Fibroblast of skin of scalp (primary cell): ENCODE measurements at places on chromosomes 3 and 15.

DNA sequence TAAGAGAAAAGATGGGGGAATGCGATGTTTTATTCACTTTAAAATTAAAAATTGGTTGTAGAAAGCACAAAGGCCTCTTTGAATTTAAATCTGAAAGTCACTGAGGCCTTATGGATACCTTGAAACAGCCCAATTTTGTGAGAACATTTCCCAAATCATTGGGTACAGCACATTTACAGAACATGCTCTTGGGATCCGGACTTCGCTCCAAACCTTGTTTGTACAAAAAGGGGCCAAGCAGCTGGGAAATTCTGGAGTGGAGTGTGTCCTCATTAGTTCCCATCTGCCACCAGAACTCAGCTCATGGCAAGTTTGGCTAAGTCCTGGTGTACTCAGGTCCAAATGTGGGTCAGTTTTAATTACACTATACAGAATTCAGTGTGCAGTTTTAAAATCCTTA is 254.2 kb downstream of the ZBTB20 start:
- no peak for DNase-seq

DNA sequence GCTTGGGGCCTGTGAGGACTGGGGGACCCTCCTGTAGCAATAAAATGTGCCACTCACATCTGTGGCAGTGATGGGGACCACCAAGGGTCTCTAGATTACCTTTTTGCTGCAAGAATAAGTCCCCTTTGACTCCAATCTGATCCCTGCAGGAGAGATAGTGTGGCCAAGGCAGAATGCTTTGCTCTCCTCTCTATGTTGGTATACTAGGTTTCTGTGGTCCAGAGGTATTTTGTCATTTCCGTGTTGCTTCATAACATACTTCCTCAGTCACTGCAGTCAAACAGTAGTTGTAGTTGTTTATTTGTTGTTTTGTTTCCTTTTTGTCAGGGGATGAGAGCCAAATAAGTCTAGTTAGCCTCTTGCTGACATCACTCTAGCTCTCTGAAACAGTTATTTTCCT is 13.1 kb upstream of the NAALADL2 start:
- no peak for DNase-seq

DNA sequence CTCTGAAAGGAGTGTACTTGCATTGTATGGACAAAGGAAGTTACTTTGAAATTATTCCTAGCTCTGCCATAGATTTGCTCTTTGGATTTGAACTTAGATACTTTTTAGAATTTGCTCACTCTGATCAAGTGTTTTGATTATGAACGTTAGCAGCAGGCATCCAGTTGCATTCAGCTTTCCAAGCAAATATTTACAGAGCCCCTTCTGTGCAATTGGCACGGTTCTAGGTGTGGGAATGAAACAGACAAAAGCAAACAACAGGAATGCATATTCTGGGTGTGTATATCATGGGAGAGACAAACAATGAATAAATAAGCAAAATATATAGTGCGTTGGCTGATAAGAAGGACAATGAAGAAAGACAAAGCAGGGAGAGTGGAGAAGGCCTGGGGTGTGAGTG is 125.5 kb upstream of the ADAMTS9 start:
- no peak for DNase-seq

- DNase-seq = peak; percentile 62
Observed at GRCh38 chr15:92638291-92638708, 17.3 kb downstream of the FAM174B start.

- no peak for DNase-seq
Observed at GRCh38 chr3:48631516-48632448, 3.5 kb downstream of the SLC26A6 start.

- DNase-seq = peak; percentile 15
Observed at GRCh38 chr3:76615719-76616118, 424.2 kb upstream of the ROBO2 start.
